ENCODE measurements at places on chromosomes 6 and 20.
A peak's percentile ranks its signal among the peaks of the same experiment; 100 is the strongest.

DNA sequence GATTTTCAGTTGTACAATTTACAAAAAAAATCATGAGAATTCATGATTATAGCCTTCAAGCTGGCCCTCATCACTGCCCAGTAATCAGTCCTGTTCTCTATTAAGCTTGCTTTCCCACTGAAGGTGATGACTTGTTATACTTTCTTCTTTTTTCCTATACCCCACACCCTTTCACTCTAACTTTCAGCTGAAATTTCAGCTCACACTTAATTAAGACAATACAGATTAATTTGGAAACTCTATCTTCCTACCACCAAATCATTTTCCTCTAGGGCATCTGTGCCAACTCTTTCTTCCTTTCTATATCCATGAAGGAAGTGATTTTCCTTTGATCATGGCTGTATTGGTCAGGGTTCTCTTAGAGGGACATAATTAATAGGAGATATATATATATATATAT lies 449.9 kb downstream of the CD109 start:
- DNase-seq, result no peak

GRCh38 chr20:16271450-16271849 lies 301.8 kb downstream of the KIF16B start:
- DNase-seq, result no peak

DNA sequence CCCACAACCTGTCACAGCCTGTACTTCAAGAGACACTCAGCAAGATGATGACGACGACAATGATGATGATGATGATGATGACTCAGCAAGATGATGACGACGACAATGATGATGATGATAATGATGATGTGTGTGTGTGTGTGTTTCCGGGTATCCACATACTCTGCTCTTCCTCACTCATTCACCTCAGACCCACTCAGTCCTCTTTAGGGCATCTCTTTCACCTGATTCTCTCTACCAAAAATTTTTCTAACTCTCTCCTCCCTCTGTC lies 1.2 kb upstream of the EIF6 start:
- no peak for DNase-seq

GRCh38 chr6:167141667-167142432 lies 15.9 kb downstream of the GPR31 start:
- peak; percentile 67 for DNase-seq

DNA sequence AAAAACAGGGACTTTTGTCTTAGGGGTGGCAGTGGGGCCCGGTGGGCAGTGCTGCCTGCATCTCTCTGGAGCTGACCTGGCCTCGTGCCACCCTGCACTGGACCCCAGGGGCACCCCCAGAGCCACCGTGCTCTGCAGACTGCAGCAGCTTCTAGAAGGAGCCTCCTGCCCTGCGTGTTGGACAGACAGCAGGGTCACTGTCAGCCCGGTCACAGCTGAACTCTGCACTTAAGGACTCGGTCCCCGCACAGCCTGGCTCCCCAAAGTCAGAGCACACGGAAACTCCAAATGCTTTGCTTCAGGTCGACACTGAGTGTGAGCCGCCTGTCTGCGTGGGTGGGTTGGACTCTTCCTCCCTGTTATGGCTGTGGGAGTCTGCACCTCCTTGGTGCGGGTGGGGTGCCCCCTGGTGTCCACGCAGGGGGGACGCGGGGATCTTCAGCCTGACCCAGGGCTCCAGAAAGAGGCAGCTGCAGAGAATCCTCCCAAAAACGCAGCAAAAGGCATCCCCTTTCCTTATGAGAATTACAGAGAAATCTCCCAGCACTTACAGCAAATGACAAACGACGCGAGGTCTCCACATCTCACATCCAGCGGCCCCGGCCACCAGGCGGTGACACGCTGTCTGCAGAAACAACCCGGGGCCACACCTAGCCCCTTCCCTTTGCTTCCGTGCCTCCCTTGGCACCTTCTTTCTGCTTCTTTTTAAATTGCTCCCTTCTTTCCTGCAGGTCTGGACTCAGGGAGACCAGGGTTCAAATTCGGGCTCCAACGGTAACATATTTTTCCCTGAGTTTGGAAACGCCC lies 36.3 kb upstream of the DACT2 start:
- DNase-seq, result peak; percentile 42

DNA sequence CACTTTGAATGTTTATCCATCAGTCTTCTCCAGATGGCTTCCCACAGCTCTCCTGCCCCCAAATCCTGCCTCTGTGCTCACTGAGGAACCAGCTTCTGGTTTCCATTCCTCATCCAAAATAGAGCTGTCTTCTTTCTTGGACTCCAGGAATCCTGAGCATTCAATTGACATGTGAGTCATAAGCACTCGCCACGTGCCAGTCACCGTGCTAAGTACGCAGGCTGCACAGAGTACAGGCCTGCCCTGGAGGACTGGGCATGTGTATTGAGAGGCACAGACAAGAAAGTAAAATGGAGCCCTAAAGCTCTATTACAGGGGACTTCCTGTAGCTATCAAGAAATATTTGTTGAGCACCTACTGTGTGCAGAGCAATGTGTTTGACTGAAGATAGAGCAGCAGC lies 39.7 kb upstream of the LRFN2 start:
- DNase-seq, result no peak

DNA sequence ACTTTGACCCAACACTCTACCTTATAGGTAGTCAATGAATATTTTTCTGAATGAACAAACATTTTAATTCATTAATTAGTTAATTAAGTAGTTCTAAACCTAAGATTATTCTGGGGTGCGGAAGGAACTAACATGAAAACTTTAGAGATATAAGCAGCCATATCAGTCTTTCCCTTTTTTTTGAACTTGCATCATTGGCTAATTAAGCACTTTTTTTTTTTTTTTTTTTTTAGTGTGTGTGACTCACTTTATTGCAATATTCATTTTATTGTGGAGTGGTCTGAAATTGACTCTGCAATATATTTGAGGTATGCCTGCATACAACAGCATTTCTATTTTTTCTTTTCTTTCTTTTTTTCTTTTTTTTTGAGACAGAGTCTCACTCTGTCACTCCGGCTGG lies 21.8 kb upstream of the AMD1 start:
- DNase-seq, result no peak

GRCh38 chr6:44514085-44514484 lies 126.6 kb downstream of the CDC5L start:
- DNase-seq, result no peak

DNA sequence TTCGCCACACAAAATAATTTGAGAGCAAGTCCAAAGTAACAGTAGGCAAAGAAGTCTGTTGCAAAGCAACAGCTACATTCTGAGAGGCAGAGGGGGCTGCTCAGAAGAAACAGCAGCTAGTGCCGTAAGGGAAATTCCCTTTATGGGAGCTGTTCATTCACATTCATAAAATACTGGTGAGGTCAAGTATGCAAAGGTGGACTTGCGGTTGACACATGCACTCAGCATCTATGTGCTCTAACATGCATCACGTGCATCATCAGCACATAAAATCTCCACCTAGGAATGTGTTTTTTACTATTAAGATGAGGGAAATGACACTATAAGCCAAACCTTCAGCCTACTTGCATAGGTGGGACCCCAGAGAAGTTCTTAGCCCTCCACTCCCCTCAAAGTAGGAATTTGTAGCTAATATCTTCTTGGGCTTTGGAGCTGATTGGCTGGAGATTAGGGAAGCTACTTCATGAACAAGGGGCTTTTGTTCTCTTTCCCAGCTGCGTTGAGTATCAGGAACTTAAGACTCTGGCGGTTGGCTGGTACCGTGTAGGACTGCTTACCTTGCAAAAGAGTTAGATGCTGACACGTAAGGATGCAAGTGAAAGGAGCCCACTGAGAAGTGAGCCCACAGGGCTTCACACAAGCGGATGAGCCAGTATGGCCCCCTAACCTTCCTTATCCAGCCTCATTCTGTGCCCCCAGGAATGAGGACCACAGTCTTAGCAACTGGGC lies 12.4 kb downstream of the CST3 start:
- no peak for DNase-seq

DNA sequence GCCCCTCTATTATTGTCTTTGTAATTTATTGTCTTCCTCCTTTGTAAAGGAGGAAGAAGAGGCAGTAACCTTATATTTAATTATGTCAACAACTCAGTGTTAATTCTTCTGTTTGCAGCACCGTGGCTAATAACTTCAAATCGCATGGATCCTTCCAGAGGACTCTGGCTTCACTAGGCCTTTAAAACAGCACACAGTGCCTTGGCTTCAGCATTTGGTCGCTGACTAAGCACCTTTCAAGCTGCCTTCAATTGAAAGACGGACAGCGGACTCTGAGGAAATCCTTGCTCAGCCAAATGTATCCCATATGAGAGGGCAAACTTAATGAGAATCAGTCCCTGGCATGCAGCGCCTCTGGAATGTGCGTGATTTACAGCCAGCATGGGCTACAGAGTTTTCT lies 64.2 kb downstream of the SGK1 start:
- no peak for DNase-seq

DNA sequence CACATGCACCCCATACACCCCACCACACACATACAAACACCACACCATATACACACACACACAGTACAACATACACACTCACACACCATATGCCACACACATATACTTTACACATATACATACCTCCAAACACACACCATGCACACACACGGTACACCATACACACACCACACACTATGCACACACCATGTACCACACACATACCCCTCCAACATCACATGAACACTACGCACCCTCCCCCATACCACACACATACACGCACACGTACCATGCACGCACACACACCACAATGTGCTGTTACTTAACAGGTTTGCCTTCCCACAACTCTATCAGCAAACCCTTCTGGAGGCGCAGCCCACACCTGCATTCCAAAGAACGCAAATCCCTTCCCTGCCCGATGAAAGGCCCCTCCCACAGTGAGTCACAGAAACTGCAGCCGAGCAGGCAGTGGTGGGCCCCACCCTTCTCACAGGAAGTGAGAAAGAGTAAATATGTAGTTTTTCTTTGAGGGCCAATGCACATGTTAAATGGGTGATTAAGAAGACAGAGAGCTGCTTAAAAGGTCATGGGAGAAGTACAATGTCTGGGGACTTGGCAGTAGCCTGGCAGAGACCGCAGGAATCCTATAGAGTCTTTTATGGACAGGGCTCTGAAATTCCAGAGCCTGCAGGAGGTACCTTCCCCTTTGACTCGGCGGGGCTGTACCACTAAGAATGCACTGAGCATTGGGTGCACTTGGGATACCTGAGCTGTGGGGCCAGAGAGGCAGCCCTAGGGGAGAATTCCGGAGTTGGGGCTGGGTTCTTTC lies 34.1 kb upstream of the EZR start:
- DNase-seq, result peak; percentile 85

GRCh38 chr20:22346716-22347115 lies 237.7 kb downstream of the FOXA2 start:
- no peak for DNase-seq

- no peak for DNase-seq
Observed at GRCh38 chr20:38060536-38060935, 27.0 kb downstream of the RPRD1B start.

DNA sequence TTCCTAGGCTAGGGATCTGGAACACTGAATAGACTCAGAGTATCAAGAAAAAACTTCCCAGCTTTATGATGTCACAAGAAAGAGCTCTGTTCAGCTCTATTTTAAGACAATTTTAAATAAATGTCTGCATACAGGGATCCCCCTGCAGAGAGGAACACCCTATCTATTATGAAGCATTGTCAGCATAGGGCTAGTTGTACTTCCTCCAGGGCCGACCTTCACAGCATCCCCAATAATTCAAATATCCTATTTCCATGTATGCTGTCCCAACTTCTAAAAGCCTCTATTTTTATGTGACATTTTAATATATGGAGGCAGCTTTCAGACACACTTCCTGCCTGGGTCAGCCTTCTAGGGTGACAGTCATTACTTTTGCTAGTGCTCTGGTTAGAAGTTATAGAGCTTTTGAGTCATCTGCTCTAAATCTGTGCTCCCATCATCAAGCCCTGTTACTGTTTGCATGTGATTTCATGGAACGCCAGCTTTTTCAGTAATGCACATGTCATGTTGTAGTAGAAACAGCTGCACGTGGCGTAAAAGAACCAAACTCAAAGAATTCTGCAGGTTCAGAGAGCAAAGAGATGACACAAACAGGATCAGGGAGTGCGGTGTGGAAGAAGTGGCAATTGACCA lies 189.2 kb downstream of the ADGB start:
- DNase-seq, result no peak

DNA sequence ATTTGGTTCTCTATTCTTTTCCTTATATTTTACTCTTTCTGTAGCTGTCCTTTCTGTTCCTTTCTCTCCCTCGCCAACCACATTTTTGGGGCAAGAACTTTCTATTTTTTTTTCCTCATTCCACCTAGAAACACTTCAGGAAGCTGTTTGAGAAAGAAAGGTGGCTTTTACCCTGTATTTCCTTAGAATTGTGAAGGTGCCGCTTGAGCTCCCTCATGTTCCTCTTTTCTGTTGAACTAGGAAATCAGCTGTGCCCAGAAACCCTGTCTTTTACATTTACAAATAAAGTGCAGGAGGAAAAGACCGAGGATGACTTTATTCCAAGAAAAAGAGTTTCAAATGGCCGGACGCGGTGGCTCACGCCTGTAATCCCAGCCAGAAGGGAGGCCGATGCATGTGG lies 38.2 kb downstream of the OR2B2 start:
- DNase-seq, result no peak

DNA sequence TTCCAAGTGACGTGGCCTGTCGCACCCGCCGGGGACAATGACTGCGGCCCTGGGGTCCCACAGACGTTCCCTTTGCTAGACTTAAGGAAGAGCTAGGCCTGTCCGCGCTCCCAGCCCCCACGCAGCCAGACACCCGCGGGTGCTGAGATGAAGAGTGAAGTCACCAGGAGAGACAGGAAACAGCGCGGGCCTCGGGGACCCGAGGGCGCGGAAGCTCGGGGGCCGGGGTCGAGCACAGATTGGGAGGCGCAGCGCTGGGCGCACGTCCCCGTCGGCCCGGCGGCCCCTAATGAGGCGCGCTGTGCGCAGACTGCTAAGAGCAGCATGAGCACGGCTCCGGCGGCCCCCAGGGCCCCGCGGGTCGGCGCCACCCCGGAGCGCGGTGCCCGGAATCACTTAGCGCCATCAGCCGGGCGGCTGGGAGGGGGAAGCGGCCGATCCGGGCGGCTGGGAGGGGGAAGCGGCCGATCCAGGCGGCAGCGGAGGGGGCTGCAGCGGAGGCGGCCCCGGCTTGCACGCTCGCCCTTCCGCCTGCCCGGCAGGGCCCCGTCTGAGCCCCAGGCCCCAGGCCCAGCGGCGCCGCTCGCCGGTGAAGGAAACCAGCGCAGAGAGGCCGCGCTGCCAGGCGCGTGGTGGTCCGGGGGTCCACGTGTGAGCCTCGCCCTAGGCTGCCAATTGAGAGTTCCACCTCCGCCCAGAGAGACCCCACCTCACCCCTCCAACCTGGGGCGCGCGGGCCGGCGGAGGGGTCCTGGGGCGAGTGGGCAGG lies 8.3 kb upstream of the AVP start:
- peak; percentile 57 for DNase-seq

- DNase-seq, result no peak
Observed at GRCh38 chr6:125570526-125570925, 178.9 kb upstream of the HEY2 start.

- DNase-seq, result no peak
Observed at GRCh38 chr6:69594405-69594804, 202.4 kb downstream of the LMBRD1 start.

All from stimulated activated naive CD8-positive, alpha-beta T cell treated with anti-CD3 and anti-CD28 coated beads, Interleukin-15, Interleukin-2, amounts not matched to agents 100 U/mL and 50 U/mL, for 24 hours (primary cell).